ENCODE measurements at places on chromosomes 3 and 15.

- DNase-seq = no peak
Observed at GRCh38 chr15:100771746-100772145, 107.9 kb upstream of the ALDH1A3 start.

GRCh38 chr3:48634661-48635221 lies 520 bp downstream of the SLC26A6 start:
- peak; percentile 44 for DNase-seq

GRCh38 chr3:49914906-49915305 lies 11.2 kb upstream of the MST1R start:
- no peak for DNase-seq

DNA sequence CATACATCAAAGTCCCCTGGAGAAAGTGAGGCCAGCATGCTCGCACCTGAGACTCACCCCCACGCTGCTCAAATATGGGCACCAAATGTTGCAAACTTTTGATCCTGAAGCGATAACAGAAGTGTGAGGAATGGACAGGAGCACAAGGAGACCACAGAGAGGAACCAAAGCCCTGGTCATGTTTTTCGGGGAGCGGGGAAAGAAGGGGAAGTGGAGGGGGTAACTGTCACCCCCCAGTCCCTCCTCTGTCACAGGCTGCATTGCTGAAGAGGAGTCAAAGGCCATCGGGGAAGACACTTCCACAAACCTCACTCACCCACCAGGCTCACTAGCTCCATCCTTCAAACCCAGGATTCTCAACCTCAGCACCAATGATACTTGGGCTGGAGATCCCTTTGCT lies 182.4 kb downstream of the UACA start:
- no peak for DNase-seq

DNA sequence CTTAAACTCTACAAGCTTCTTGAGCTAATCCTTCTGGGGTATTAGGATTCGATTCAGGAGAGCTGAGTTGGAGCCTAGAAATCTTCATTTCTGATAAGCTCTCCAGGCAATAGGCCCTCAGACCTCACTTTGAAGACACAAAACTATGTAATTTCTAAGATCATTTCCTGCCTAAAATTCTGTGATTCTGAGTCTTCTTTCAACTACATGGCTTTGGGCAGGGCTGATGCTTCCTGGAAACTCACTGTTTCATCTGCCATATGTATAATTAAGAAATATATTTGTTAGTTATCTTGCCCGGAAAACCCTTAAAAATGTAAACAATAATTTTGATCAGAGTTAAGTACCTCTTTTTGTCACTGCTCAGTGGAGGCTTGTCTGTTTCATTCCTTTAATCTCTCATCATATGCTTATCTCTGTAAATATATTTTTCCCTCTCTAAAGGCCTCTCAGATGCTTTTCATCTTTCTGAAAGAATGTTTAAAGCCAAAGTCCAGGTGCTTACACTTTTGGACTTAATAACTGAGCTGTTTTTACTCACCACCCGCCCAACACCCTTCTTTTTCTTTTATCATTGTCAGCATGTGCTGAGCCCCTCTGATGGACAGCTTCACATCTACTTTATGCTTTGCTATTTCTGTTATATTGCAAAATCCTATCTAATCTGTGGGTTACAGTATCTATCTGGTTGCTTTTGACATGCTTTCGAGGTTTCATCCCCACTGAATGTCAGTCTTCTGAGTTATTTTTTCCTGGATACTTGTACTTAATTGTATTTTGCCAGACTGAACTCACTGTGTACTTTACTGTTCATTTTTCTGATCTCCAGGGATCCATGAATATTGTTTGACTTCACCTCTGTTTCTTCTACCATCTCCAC lies 38.2 kb downstream of the FILIP1L start:
- DNase-seq = no peak

GRCh38 chr3:94529816-94530215 lies 467.0 kb downstream of the NSUN3 start:
- DNase-seq = no peak

DNA sequence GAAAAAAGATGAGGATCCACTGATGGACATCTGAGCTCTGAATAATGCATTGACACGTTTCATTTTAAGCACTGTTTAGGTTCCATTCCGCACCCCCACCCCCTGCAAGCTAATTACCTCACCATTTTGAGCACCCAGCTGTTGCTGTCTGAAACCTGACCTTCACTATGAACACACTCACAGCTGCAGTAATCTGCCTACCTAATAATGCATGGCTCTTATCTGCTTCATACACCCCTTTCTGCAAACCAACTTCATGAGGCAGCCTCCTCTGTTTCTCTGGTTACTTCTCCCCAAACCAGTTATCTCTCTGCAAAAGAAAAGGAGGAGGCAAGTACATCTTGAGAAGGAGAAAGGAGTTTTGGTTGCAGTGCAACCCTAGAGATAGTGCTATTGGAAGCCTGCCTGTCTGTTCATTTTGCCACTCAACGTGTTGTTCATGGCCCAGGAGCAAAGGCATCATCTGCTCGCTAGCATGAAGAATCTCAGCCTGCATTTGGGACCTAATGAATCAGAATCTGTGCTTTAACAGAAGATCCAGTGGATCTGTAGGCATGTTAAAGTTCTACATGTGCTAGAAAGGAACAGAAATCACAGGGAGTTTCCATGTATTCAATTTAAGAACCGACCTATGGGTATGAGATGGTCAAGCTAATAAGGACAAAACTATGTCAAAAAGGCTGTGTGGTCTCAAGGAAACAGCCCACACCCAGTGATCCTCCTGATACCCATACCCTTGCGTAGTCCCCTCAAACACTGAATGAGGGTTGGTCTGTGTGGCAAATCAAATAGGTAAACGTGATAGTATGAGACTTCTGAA lies 87.2 kb downstream of the MB21D2 start:
- DNase-seq = no peak

DNA sequence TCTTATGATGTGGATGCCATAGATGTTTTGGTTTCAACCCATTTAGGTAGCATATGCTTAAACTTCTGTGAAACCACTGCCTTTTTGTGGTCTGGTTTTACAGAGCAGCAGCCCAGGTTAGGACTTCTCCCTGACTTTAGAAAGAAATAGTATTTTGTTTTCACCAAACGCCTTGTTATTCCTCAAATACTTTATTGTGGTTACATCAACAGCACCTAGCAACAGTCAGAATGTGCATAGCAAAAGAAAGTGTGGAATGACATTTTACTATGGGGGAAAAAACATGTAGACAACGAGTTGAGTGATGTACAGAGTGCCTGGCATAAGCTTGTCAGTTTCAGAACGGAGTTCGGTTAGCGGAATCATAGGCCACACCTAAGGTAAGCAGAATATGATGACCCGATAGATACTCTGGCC lies 159.2 kb downstream of the TPRG1 start:
- no peak for DNase-seq

DNA sequence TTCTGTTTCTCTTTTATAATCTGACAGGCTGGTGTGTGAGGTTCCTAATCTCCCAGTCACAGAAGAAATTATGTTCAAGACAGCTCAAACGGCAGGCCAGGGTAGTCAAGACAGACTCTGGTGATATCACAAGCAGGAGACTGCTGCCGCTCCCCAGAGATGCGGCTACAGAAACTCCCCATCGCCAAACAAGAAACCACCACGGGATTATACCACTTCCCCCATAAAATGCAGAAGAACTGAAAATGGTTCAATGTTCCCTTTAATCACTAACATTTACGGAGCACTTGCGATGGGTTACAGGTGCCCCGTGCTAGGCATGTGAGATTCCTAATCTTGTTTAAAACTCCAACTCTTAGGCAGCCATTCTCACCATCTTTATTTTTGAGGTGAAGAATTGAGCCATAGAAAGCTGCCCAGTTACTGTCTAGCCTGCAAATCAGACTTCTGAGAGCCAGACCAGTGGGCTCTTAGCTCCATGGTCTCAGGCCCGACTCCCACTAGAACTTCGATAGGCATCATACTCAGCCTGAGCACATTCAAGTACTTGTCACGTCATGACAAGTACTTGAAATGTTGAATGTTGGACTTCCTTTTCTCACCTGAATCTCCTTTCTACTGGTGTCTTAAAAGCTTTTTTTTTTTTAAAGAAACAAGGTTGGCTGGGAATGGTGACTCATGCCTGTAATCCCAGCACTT lies 58.4 kb downstream of the TBC1D2B start:
- no peak for DNase-seq

- DNase-seq = peak; percentile 34
Observed at GRCh38 chr3:23865595-23866396, 51.0 kb downstream of the NKIRAS1 start.

DNA sequence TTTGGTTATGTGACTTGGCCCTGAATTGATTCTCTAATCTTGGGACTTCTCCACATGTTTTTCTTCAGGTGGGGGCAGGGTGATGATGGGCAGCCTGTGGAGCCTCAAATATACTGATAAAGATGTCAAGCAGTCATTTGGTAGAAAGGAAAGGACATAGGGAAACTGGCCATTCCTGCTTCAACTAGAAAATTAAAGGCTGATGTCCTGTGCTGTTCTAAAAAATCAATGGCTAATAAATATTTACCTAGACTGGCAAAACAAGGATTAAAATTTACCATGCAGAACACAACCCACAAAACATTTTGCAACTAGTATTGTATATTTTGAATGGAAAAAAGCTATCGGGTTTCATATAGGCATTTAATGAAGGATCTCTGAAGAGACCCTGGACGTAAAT lies 133.7 kb downstream of the GADL1 start:
- DNase-seq = no peak

DNA sequence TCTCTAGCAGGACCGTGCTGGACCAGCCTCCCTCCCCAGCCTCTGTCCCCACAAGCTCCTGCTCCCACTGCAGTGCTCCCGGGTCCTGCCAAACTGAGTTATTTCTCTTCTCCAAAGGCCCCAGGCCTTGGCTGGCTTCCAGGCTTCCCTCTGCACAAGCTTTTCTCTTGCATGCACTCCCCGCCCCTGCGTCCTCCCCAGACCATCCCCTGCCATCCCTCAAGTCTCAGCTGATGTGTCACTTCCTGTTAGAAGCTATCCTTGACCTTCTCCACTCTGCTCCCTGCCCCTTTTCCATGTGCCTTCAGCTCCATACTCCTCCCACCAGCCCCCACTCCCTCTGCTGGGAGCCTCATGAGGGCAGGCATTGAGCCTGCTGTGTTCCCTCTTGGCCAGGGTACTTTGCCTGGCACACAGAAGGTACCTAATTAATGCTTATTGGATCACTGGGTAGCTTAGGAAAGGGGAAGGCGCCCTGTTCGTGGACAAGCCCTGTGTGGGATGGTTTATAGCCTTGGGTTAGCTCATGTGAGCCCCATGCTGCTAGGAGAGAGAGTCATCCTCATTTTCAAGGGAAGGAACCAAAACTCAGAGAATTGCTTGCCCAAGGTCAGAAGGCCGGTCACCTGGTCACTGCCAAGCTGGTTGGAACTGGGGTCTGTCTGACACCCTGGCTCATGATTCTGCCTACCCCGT lies 56.4 kb downstream of the FEM1B start:
- no peak for DNase-seq

DNA sequence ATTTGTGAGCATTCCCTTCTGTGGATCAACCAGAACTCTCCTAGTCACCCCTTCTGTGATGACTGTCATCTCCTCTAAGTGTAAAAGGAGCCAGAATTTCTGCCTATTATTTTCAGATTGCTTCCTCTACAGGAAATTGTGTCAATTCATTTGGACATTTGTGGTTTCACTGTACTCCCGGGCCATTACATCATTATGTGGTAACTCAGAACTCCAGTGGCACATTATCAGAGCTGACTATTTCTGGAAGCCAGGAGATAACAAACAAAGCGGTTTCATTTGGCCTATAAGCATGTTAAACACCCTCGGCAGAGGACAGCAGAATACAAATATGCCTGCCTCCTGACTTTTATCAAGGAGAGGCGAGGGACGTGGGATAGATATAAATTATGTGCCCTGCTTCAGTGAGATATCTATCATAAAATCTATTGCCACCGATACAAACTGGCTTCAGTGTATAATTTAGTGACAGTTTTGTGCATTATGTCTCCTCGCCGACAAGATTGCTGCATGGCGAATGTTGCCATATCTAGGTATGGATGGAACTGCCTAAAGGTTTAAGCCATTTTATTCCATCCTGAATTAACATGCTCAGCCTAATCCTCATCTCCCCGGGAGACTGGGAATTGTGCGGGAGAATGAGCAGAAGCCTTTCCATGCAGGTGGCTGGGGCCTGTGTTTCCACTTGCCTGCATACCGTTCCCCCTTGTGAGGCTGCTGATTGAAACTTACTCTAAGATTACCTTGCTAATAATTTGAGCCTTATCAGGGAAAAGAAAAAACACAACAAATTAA lies 193.4 kb upstream of the SEMA6D start:
- DNase-seq = no peak

Data from NAMALWA (cell line).